ENCODE measurements at places on chromosomes 16 and 17. TPM values are rescaled to one million over a fixed set of nuclear protein-coding genes. Genes with fewer than 3 reads are reported as not detected.
A peak's percentile ranks its signal among the peaks of the same experiment; 100 is the strongest.

DNA sequence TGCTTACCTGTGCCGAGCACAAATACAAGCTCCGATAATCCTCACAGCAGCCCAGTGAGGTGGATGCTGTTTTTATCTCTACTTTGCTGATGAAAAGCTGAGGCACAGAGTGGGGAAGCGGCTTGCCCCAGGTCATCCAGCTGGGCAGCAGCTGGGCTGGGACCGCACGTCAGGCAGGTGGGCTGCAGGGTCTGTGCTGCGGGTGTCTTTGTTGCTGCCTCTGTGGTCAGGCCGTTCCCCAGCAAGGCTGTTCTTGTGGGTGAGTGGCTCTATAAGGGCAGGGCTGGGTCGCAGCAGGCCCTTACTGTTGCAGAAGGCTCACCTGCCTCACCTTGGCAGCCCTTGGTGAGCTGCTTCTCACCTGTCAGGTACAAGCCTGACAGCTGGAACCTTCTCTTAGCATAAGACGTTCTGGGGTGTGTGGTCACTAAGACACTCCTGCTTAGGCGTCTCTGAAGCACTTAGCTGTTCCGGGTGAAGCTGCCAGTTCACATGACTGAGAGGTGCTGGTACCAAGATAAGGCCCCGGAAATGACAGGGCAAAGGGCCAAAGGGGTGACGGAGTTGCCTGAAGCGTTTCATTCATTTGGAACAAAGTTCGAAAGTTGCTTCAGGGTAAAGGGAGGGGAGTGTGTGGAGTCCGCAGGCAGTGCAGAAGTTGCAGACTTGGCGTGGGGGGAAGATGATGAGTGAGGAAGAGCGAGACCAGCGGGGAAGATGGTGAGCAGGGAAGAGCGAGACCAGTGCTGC, 17.4 kb downstream of the IRF8 start:
- DNase-seq = peak; percentile 44

DNA sequence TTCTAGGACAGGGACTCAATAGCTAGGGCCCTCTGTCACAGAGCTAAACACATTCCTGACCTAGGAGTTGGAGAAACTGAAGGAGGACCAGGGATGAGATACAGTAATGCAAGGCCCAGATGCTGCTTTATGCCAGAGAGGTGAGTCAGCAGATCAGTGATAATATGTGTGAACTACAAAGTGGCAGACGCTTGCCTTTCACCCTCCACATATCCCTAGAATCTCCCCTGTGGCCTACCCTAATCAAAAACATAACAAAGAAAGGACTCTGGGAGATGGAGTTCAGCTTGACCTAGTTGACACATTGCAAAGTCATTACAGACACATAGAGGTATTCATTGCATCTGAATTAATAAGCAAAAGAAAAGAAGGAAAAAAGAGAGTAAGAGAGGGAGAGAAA, 417.6 kb upstream of the DYNLRB2 start:
- no peak for DNase-seq

DNA sequence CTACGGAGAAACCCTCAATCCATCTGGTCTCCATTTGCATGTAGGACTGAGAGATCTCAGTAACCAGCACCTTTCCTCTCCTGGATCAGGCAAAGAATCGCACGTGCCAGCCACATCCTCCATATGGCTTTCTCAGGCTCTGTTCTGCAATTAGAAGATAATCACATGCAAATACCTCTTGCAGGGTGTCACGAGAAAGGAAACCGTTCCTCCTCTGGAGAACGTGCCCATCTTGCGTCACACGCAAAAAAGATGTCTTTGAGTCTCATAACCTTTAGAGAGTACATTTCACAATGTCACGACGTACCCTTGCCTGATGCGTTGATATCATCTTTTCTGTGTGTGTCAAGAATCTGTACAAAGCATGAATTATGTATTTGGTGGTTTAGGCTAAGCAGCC, 36.2 kb upstream of the DNAH17 start:
- no peak for DNase-seq

- DNase-seq = no peak
These were observed 52.6 kb upstream of the CDH8 start for GRCh38 chr16:62088731-62089410.

Gene CMTM1
- total RNA-seq = 0.61 TPM

- no peak for DNase-seq
These were observed 43.3 kb upstream of the PSMD7 start for GRCh38 chr16:74253161-74253938.

- no peak for DNase-seq
These were observed 1.5 kb upstream of the SLC38A8 start for GRCh38 chr16:84044118-84044488.

Gene LGALS9B
- not detected for total RNA-seq
